Thymus (tissue), 14 donors: ENCODE measurements at places on chromosomes 5 and 9. TPM values are rescaled to one million over a fixed set of nuclear protein-coding genes. Genes with fewer than 3 reads are reported as not detected.

DNA sequence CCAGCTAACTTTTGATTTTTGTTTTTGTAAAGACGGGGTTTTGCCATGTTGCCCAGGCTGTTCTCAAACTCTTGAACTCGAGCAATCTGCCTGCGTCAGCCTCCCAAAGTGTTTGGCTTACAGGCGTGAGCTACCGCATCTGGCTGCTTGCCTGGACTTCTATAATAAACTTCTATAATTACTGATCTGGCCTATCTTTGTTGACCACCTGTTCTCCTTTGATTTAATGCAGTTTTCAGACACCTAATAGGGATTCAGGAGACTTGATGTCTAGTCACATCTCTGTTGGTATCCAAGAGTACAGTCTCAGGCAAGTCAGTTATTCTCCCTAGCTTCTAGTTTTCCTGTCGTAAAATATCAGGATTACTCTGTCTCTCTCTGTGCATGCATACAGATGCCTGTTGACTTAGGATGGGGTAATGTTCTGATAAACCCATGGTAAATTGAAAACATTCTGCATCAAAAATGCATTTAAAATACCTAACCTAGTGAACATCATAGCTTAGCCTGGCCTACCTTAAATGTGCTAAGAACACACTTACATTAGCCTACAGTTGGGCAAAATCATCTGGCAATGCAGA, 51.5 kb upstream of the NR3C1 start:
- no peak for DNase-seq

DNA sequence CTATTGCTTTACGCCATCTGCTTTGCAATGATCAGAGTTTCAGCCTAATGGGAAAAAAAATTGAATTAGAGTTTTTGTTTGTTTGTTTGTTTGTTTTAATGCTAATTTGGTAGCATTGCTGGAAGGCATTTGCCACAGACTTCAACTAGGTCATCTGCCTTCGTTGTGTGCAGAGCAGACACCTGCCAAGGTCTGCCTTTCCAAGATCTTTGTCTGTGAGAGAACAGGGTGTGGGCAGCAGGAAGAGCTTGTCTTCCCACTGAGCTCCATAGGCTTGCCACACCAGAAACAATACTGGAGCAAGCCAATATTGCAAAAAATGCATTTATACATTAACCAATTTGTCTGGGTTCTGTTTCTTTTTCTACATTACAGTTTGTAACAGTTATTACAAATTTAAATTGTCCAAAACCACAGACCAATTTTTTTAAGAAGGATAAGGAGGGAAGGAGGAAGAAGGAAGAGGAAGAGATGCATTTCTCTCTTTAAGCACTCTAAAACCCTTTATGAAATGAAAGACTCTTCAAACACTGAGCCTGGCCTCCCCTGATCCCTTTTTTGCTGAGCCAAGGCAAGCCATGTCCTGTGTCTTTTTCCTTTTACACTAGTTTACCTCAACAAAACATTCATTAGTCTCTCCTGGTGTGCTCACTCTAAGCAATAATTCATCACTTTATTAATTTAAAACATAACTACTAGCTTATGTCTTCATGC, 210.5 kb downstream of the SNX18 start:
- DNase-seq: no peak

GRCh38 chr5:114988096-114988495, 181.6 kb downstream of the TRIM36 start:
- DNase-seq: no peak

DNA sequence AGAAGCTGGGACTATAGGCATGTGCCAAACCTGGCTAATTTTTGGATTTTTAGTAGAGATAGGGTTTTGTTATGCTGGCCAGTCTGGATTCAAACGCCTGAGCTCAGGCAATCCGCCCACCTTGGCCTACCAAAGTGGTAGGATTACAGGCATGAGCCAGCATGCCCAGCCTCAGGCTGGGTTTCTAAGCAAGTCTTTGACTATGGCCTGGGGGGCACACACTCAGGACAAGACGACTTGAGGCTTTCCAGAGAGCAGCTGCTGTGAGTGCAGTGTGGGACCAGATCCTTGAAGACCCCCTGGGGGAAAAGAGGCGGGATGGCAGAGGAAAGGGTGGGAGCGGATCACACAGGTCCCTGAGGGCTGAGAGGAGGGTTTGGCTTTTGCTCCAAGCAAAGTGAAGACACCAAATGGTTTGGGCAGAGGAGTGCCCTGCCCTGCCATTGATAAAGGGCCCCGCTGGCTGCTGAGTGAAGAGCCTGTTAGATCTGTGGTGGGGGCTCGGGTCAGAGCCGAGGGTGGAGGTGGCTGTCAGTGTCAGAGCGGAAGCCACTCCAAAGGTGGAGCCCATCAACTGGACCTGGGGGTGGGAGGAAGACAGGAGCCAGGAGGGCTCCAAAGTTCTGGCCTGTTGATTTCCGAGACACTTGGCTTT, 46.8 kb upstream of the FUBP3 start:
- no peak for DNase-seq

PAEP gene
- 0.38 TPM for total RNA-seq
